Neural progenitor cell (in vitro differentiated cells): ENCODE measurements at places on chromosomes 12 and 14. TPM values are rescaled to one million over a fixed set of nuclear protein-coding genes. Genes with fewer than 3 reads are reported as not detected.

GRCh38 chr12:106115440-106115839 is 23.3 kb downstream of the NUAK1 start:
- DNase-seq, result peak; percentile 71

Gene PPFIA2
- 1.4 and 2.2 TPM in 2 replicates for total RNA-seq

- DNase-seq, result peak; percentile 70
Measured at GRCh38 chr12:107670999-107671643, 14.5 kb upstream of the PWP1 start.

- no peak for DNase-seq
Measured at GRCh38 chr14:65933400-65934069, 521.0 kb downstream of the FUT8 start.

GRCh38 chr12:104682790-104683279 is 226.1 kb downstream of the CHST11 start:
- no peak for DNase-seq

Gene SMOC1
- total RNA-seq, result 89.3 and 158 TPM in 2 replicates

DNA sequence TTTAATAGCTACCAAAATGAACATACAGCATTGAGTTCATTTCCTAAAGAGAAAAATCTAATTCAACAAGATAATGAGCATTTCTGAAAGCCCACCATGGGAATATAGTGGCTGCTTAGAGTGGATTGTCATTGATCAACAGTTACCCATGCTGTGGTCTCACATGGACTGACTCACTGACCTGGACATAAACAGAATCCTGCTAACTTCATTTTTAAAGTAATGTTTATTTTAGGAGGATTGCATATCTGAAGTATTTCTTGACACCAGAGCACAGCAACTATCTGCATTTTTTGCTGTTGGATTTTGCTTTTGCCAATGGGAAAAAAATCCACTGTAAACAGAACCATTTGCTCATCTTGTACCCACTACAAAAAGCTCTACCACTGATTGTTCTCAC is 71.7 kb downstream of the KCNC2 start:
- DNase-seq, result no peak

GRCh38 chr12:12088147-12088546 is 17.4 kb downstream of the BCL2L14 start:
- no peak for DNase-seq

Gene TAS2R20
- total RNA-seq, result 6.4 and 7.4 TPM in 2 replicates

Gene KRT82
- not detected in 2 replicates for total RNA-seq

DNA sequence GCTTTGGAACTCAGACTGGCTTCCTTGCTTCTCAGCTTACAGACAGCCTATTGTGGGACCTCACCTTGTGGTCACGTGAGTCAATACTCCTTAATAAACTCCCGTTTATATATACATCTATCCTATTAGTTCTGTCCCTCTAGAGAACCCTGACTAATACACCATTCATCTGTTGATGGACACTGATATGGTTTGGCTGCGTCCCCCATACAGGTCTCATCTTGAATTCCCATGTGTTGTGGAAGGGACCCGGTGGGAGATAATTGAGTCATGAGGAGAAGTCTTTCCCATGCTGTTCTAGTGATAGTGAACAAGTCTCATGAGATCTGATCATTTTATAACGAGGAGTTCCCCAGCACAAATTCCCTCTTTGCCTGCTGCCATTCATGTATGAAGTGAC is 57.0 kb downstream of the OTOGL start:
- DNase-seq, result no peak

DNA sequence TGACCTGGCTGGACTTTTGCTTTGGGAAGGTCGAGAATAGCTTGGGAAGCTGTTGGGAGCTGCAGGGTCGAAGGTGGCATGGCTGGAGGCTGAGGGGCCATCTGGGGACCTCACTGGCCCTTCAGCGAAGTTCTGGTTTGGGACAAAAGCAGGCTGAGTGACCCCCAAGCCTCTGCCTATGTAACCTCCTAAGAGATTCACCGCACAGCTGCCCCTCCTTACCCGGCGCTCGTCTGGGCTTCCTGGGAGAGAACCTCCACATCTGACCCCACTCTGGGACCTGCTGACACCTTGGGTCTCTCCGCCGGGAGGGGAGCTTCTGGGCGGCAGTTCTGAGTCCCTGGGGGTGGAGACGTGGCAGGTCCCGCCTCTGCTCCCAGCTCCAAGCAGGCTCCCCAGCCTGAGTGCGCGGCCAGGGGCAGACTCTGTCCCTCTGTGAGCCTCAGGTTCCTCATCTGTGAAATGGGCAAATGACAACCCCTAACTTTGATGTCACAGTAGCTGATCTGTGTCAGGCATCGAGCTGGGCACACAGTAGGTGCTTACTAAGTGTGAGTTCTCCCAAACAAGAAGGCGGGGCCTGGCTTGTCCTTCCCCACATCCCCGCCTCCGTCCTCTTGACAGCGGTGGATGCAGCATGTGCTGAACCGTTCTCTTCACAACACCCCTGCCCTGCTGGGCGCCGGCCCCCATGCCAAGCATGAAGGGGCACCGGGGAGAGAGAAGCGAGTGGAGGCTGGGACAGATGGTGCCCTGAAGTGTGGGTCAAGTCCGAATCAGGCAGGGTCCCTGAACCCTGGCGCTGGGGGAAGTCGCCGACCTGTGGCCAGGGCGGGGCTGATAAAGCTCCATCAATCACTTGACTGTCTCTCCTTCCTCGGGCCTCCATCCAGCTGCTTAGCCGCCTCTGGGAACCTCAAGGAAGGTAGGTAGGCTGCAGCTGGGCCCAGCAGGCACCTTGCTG is 3.8 kb downstream of the EXOC3L4 start:
- no peak for DNase-seq

Gene VWF
- 8.0 and 11.3 TPM in 2 replicates for total RNA-seq

- no peak for DNase-seq
Measured at GRCh38 chr12:105581420-105581819, 250.9 kb downstream of the C12orf75 start.

DNA sequence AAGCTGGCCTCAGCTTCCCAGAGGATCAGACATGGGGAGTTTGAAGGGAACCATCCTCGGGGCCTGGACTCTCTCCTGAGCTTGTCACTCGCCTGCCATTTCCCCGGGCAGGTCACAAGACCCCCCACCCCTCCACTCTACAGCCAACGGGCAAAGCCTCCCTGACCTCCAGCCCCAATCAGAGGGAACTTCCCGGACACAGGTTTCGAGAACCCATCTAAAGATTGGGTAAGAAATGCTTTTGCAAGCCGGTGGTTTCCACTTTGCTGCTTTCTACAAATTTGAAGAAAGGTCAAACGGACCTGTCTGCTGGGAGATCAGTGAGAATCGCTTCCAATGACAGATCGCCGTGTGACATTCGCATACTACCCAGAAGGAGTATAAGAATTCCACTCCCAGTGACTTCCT is 89.6 kb downstream of the SCARB1 start:
- DNase-seq, result no peak

Gene KDM2B
- 85.3 and 158 TPM in 2 replicates for total RNA-seq

Gene ENDOU
- total RNA-seq, result not detected in 2 replicates

GRCh38 chr14:73502017-73502619 is 11.4 kb downstream of the RIOX1 start:
- no peak for DNase-seq

Gene PDZRN4
- 0.06 and 0.09 TPM in 2 replicates for total RNA-seq

Gene KRT6B
- not detected in 2 replicates for total RNA-seq

Gene BCL11B
- 1.3 and 1.5 TPM in 2 replicates for total RNA-seq

GRCh38 chr12:113297214-113297587 is 37.7 kb downstream of the SLC8B1 start:
- no peak for DNase-seq

Gene LIN7A
- total RNA-seq, result 18.3 and 31.7 TPM in 2 replicates

Gene CLEC4A
- total RNA-seq, result 0.43 and 2.0 TPM in 2 replicates

- DNase-seq, result no peak
Measured at GRCh38 chr12:113552760-113553159, 81.1 kb upstream of the LHX5 start.

GRCh38 chr12:70828351-70828750 is 92.2 kb downstream of the PTPRR start:
- DNase-seq, result no peak

GRCh38 chr14:89792489-89793366 is 161.8 kb downstream of the EFCAB11 start:
- no peak for DNase-seq

DNA sequence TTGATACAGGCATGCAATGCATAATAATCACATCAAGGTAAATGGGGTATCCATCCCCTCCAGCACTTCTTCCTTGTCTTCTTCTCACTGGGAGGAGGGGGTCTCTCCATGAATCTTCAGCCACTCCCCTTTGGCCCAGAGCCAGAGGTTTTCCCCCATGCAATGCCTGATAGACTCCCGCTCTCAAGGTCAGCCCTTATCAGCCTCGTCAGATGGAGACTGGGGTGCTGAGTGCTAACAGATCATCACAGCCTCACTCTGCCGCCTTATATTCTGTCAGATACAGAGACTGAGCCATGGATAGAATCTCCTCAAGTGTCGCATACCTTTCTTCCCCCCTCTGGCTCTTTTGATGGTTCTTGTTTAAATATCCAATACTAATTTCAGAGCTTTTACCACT is 503.1 kb downstream of the AACS start:
- DNase-seq, result no peak

DNA sequence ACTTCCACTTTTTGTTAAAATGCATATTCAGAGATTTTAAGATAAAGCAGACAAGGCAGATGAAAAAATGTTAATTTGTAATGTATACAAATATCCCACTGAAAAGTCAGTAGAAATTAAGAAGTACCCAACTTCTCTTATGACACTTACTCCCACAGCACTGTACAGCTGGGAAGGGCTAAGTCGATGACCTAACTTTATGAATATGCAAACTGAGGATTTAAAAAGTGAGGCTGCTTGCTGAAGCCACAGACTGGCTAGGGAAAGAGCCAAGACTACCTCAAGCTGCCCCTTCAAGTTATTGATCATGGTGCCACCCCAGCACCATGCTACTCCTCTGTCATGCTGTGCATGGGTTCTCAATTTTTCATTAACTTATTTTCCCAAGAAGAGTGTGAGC is 17.0 kb downstream of the PPM1H start:
- no peak for DNase-seq

Gene POLE
- total RNA-seq, result 46.8 and 69.7 TPM in 2 replicates

DNA sequence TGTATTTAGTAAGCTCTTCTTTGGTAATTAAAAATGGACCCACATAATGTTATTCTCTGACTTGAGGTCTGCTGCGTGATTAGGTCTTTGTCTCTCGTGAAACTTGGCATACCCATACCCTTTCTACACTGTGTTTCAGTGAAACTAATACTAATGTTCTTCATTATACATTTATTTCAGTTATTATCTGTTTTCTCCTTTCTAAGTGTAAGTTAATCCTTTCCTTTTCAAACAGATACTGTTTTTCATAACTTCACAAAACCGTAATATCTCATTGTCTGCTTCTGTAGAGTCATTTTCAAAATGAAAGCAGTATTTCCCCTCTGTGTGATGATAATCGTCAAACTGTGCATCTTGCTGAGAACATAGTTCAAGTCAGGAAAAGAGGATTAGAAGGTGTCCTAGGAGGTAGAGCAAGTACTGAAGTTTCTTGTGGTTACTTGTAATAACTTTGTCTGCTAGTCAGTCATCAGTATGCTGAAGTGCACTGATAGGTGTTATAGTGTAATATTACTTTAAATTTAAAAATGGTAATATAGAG is 15.9 kb downstream of the PYROXD1 start:
- DNase-seq, result no peak

Gene AQP6
- 0.12 TPM in 1 of 2 replicates, not detected in the other for total RNA-seq

GRCh38 chr14:69270097-69270496 is 10.1 kb downstream of the GALNT16 start:
- DNase-seq, result no peak

Gene OAS3
- total RNA-seq, result under 0.01 TPM in 1 of 2 replicates, not detected in the other

Gene NTS
- total RNA-seq, result 0.40 TPM in 1 of 2 replicates, not detected in the other
